ENCODE measurements at places on chromosomes 5 and 9.

- DNase-seq, result no peak
These were observed 37.0 kb downstream of the NR6A1 start for GRCh38 chr9:124733964-124734740.

DNA sequence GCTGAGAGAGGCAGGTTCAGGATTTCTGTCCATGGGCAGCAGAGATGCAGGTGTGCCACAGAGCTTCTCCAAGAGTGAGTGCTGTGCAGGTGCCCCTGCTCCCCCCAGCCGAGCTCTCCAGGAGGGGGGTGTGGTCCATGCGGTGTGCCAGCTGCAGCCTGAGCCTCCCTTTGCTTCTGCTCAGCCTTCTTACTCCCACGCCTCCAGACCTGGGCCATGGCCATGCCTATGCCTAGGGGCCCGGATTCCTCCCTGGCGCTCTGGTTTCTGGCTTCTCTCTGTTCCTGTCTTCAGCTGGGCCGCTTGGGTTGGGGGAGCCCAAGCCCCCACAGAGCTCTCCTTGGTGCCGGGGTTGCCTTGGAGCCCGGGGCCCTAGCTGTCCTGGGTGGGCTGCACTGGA lies 133.3 kb downstream of the CACNA1B start:
- no peak for DNase-seq

DNA sequence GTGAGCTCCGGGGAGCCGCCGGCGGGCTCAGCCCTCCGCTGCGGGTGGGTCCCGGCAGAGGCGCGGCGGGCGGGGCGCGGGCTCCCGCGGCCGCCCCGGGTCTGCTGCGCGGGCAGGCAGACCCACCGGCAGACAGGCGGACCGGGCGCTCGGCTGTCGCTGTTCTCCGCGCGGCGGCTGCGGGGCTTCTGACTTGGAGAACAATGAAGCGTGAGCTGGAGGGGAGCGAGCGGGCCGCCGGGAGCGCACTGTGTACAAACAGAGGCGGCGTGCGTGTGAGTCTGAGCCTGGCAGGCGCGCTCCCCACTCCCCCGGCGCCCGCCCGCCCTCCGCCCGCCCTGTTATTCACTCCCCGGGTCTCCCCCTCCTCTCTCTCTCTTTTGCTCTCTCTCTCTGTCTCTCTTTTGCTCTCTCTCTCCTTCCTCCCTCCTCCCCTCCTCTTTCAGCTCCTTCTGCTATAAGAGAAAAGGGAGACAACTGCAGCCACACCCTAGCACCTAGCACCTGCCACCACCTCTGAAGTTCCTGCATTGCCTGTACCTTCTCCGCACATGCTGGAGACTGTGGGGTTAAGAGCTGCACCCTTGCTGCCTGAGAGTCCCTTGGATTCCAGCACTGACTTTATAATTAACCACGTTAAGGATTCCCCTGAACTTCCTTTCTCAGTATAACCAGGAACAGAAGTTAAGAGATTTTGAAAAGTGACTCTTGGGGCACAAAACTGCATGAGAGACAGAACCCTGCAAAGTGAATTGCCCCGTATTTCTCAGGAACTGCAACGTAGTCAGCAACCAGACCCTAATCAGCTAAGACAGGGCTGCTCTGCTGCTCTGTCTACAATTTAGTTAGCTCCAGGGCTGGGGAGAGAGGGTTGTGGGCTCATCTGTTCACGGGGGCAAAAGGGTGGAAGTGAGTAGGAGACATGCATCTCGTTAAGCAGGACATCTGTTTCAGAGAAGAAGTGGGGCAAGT lies at the start of gene EDIL3:
Gene EDIL3, minus strand, starts transcription at position 277 of the 972 bp plus-strand sequence. CDS start 506 bp downstream, outside the sequence.
- no peak for DNase-seq

GRCh38 chr9:134028575-134029247 lies 3.4 kb downstream of the BRD3OS start:
- DNase-seq, result no peak

DNA sequence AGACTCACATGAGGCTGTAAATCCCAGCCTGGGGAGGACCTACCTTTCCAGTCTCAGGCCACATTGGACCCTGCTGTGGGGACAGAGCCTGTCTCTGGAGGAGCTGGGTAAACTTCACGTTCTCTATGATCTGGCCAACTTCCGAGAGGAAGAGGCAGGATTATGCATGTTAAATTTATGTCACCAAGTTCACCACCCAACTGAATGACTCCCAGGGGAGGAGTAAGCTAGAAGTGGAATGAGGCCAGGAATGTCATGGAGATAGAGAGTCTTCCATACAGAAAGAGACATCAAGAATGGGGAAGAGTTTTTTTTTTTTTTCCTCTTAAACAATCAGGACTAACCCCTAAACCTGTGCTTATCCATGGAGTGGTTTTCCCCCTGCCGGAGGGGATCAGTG lies 90.3 kb upstream of the PALM2AKAP2 start:
- no peak for DNase-seq

DNA sequence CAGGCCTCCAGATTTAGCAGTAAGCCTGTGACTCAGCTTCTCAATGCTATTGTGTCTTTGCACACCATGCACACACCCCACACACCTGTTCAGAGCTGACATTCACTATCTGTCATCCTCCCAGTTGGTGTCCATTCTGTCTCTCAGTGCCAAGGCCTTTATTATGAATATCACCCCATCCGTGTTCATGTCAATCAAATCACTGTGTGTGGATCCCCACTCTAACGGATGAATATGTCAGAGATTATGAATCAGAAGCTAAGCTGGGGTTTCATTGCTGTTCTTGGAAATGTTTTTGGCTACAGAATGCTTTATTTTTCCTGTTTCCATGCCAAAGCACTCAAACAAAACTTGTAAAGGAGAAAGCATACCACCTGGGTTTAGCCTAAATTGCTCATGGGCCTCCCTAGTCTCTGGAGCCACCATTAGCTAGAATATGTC lies 9.4 kb upstream of the MAMDC2 start:
- DNase-seq, result no peak

DNA sequence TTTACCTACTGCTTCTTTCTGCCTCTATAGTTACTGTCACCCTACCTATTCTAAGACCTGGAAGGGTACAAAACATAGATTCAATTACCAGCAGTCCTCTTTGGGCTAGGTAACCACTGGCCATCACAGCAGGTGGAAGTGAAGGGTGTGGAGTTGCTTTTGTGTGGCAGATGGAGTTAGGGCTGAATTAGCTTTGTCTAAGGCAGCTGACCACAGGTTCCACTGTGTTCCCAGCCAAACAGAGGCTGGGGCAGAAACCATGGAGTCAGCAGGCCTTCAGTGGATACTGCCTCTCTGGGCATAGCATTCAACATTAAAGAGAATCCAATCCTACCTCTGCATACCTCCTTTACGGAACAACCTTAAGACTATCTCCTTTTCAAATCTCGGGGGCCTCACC lies 254.2 kb downstream of the RFX3 start:
- no peak for DNase-seq

- no peak for DNase-seq
These were observed 25.9 kb downstream of the FNBP1 start for GRCh38 chr9:130017076-130017475.

DNA sequence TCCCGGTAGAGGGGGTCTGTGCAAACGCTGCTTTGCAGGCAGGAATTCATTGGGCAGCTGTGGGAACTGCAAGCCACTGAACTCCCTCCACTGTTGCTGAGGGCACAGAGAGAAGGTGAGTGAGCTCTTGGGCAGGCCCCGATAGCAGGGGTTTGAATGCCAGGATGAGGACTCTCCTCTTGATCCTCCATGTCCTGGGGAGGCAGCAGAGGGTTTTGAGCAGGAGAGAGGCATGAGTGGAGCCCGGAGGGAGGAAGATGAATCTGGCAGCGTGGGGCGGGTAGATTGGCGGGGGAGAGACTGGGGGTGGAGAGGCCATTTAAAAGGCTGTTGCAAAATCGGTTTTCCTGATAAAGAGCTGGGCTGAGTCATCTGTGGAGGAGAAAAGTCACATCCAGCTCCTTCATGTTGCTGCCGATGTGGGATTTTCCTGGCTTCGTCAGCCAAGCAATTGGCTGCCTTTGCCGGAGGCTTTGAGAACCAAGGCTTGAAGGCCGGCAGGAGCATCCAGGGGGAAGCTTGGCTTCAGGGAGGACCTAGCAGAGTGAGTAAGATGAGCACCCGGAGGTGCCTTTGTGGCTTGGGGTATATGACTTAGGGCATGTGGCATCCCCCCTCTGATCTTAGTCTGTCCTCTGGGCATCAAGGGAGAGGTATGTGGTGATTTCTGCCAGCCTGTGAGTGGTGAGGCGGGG lies at the start of gene SYNPO:
Gene SYNPO, plus strand, starts transcription at position 350 of the 695 bp plus-strand sequence. CDS start 7,616 bp downstream, outside the sequence.
- no peak for DNase-seq

- DNase-seq, result no peak
These were observed 151.1 kb downstream of the ARL15 start for GRCh38 chr5:54159153-54159892.

- peak; percentile 14 for DNase-seq
These were observed 205.2 kb upstream of the MAP3K1 start for GRCh38 chr5:56610093-56610698.

- DNase-seq, result no peak
These were observed 719 bp downstream of the PAIP2 start for GRCh38 chr5:139342423-139342723.

DNA sequence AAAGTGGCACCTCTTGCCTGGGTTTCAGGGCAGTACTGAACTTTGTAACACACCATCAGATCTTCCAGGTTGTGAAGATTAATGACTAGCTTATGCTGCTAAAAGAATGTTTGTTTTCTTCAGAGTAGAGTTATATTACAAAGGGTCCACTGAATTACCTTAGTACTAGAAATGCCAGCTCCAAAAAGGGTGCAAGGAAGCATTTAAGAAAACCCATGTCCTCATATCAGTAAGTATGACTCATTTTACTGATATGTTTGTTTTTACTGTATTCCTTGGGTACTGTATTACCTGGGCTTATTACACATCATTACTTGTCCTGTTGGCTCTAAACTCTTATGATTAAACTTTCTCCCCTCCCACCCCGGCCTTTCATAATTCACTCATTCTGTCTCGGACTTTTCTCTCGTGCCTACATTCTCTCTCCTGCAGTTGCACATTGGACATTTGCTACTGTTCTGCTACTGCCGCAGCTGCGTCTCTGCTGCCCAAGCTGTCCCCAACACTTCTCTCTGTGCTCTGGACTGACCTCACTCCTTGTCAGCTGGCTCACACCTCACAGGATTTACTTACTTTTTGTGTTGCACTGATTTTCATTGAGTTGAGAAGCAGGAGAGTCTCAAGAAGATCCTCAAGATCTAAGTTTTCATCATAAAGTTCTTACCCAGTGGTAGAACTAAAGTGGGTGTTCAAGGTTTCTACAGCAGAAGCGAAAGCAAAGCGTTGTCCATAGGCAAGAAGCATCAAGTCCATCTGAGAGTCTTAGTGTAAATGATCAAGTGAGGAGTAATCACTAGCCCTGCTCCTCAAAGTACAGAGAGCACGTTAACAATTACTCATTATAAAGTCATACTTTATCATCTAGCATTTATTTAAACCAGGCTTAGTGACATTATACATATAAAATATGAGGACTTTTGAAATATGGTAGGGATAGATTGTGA lies 53.2 kb upstream of the C9orf72 start:
- no peak for DNase-seq

GRCh38 chr5:13348568-13348967 lies 595.9 kb downstream of the DNAH5 start:
- DNase-seq, result no peak

All from activated T-cell treated with anti-CD3 and anti-CD28 coated beads for 4 hours (primary cell).